Mesothelial cell of epicardium (in vitro differentiated cells): ENCODE measurements at places on chromosomes 16 and 17.

- H3K4me3 ChIP-seq, result no peak overlapping the region
- peaks cover 12% of the 10 kb centered on the region for H3K36me3 ChIP-seq
Measured at GRCh38 chr17:57311281-57312216, 55.2 kb downstream of the MSI2 start.

- peaks cover 11% of the 10 kb centered on the region for H3K36me3 ChIP-seq
- H3K4me1 ChIP-seq, result no peaks in the 10 kb centered on the region
- H3K27ac ChIP-seq, result no peak overlapping the region
Measured at GRCh38 chr16:87712184-87712762, 53.5 kb downstream of the KLHDC4 start.

- H3K27me3 ChIP-seq, result no peaks in the 10 kb centered on the region
- H3K4me1 ChIP-seq, result peaks cover 52% of the 10 kb centered on the region
- DNase-seq, result no peak
Measured at GRCh38 chr16:4318451-4318910, 2.6 kb downstream of the GLIS2 start.

DNA sequence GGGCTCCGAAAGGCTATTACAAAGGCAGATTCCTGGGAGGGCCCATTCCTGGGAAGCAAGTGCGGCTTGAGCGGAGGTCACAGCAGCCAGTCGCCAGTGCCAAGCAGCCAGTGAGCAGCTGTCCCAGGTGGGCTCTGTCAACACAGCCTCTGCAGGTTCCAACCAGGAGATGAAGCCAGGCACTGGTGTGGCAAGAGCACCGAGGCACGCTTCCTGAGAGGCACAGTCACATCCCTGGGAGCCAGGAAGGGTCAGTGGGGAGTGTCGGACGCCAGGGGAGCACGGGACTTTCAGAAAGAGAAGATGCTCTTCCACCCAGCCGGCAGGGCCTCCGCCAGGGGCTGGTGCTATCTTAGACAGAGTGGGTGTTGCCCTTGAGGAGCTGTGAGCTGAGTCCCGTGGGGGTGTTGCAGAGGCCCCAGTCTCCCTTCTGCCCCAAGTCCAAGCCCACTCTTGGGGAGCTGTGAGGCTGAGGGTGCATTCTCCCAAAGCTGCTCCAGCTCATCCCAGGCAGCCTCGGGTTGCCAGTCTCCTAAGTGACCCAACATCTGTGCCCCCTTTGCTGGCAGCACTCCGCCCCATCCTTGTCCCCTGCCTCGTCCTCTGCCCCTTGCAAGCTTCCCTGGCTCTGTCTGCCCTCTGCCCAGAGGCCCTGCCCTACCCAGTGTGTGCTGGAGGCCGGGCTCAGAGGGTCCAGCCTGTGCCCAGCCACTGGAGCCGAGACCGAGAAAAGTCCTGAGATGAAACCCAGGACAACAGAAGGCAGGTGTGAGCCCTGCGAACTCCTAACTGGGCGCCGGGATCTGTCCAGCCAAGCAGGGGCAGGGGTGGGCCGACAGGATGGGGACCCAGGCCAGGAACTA is 6.6 kb downstream of the UBALD1 start:
- H3K36me3 ChIP-seq, result no peaks in the 10 kb centered on the region
- no peak for DNase-seq
- H3K27me3 ChIP-seq, result no peaks in the 10 kb centered on the region
- no peak overlapping the region for H3K27ac ChIP-seq
- no peak overlapping the region for H3K4me3 ChIP-seq
- H3K4me1 ChIP-seq, result peaks cover 7% of the 10 kb centered on the region

GRCh38 chr16:78520470-78520869 is 421.0 kb downstream of the WWOX start:
- DNase-seq, result no peak
- peaks cover 7% of the 10 kb centered on the region for H3K27me3 ChIP-seq
- no peaks in the 10 kb centered on the region for H3K36me3 ChIP-seq
- no peak overlapping the region for H3K27ac ChIP-seq
- H3K4me3 ChIP-seq, result no peak overlapping the region

- no peak for DNase-seq
- peaks cover 36% of the 10 kb centered on the region for H3K4me1 ChIP-seq
- H3K4me3 ChIP-seq, result no peak overlapping the region
- peaks cover 55% of the 10 kb centered on the region for H3K27me3 ChIP-seq
- no peak overlapping the region for H3K27ac ChIP-seq
Measured at GRCh38 chr16:1922357-1922756, 4.1 kb upstream of the HS3ST6 start.

GRCh38 chr16:50247123-50247905 is 19.0 kb upstream of the ADCY7 start:
- peaks cover 5% of the 10 kb centered on the region for H3K27me3 ChIP-seq
- H3K36me3 ChIP-seq, result no peaks in the 10 kb centered on the region
- no peak overlapping the region for H3K27ac ChIP-seq
- H3K4me3 ChIP-seq, result peak overlapping the region; percentile 80
- peaks cover 11% of the 10 kb centered on the region for H3K4me1 ChIP-seq

GRCh38 chr17:17191961-17192381 is 14.2 kb downstream of the PLD6 start:
- no peak for DNase-seq
- H3K4me1 ChIP-seq, result peaks cover 24% of the 10 kb centered on the region
- H3K27ac ChIP-seq, result no peak overlapping the region

GRCh38 chr16:87312008-87312407 is 5.2 kb downstream of the C16orf95 start:
- H3K27ac ChIP-seq, result no peak overlapping the region
- no peak overlapping the region for H3K4me3 ChIP-seq

GRCh38 chr17:2517539-2517938 is 5.9 kb upstream of the METTL16 start:
- no peak overlapping the region for H3K4me3 ChIP-seq
- H3K27me3 ChIP-seq, result no peaks in the 10 kb centered on the region
- no peaks in the 10 kb centered on the region for H3K4me1 ChIP-seq
- no peak for DNase-seq
- H3K36me3 ChIP-seq, result no peaks in the 10 kb centered on the region

- no peaks in the 10 kb centered on the region for H3K27me3 ChIP-seq
- peaks cover 13% of the 10 kb centered on the region for H3K4me1 ChIP-seq
- H3K4me3 ChIP-seq, result peak overlapping the region; percentile 36
- H3K36me3 ChIP-seq, result no peaks in the 10 kb centered on the region
Measured at GRCh38 chr17:78342449-78343186, 17.3 kb downstream of the SOCS3 start.

- no peak overlapping the region for H3K4me3 ChIP-seq
- peaks cover 16% of the 10 kb centered on the region for H3K4me1 ChIP-seq
- H3K36me3 ChIP-seq, result peaks cover 47% of the 10 kb centered on the region
- no peak for DNase-seq
- H3K27me3 ChIP-seq, result no peaks in the 10 kb centered on the region
Measured at GRCh38 chr16:71456801-71457200, 5.2 kb downstream of the ZNF23 start.

- DNase-seq, result no peak
- no peak overlapping the region for H3K27ac ChIP-seq
- H3K36me3 ChIP-seq, result no peaks in the 10 kb centered on the region
- H3K4me3 ChIP-seq, result no peak overlapping the region
Measured at GRCh38 chr17:44637066-44637465, 19.2 kb upstream of the MEIOC start.

GRCh38 chr16:89397331-89397861 is 93.0 kb downstream of the ANKRD11 start:
- no peaks in the 10 kb centered on the region for H3K36me3 ChIP-seq
- no peaks in the 10 kb centered on the region for H3K27me3 ChIP-seq
- DNase-seq, result no peak
- H3K27ac ChIP-seq, result no peak overlapping the region
- H3K4me1 ChIP-seq, result peaks cover 52% of the 10 kb centered on the region
- H3K4me3 ChIP-seq, result no peak overlapping the region

- no peak overlapping the region for H3K27ac ChIP-seq
- DNase-seq, result peak; percentile 81
- no peaks in the 10 kb centered on the region for H3K27me3 ChIP-seq
- no peak overlapping the region for H3K4me3 ChIP-seq
- peaks cover 23% of the 10 kb centered on the region for H3K4me1 ChIP-seq
Measured at GRCh38 chr17:38444151-38444550, 15.9 kb downstream of the ARHGAP23 start.

GRCh38 chr17:58330997-58331814 is 2.6 kb upstream of the TSPOAP1 start:
- H3K4me1 ChIP-seq, result peaks cover 17% of the 10 kb centered on the region
- H3K36me3 ChIP-seq, result no peaks in the 10 kb centered on the region
- no peak overlapping the region for H3K4me3 ChIP-seq
- no peaks in the 10 kb centered on the region for H3K27me3 ChIP-seq
- no peak overlapping the region for H3K27ac ChIP-seq
- no peak for DNase-seq

- H3K27me3 ChIP-seq, result no peaks in the 10 kb centered on the region
- peaks cover 5% of the 10 kb centered on the region for H3K36me3 ChIP-seq
- no peak overlapping the region for H3K27ac ChIP-seq
- H3K4me1 ChIP-seq, result peaks cover 17% of the 10 kb centered on the region
- DNase-seq, result no peak
- no peak overlapping the region for H3K4me3 ChIP-seq
Measured at GRCh38 chr17:18025945-18026776, 12.8 kb downstream of the ATPAF2 start.

GRCh38 chr17:81999976-82000802 is 22.5 kb downstream of the CENPX start:
- no peak overlapping the region for H3K27ac ChIP-seq
- H3K27me3 ChIP-seq, result no peaks in the 10 kb centered on the region
- no peak for DNase-seq
- peaks cover 18% of the 10 kb centered on the region for H3K4me1 ChIP-seq
- no peak overlapping the region for H3K4me3 ChIP-seq
- H3K36me3 ChIP-seq, result peaks cover 6% of the 10 kb centered on the region

DNA sequence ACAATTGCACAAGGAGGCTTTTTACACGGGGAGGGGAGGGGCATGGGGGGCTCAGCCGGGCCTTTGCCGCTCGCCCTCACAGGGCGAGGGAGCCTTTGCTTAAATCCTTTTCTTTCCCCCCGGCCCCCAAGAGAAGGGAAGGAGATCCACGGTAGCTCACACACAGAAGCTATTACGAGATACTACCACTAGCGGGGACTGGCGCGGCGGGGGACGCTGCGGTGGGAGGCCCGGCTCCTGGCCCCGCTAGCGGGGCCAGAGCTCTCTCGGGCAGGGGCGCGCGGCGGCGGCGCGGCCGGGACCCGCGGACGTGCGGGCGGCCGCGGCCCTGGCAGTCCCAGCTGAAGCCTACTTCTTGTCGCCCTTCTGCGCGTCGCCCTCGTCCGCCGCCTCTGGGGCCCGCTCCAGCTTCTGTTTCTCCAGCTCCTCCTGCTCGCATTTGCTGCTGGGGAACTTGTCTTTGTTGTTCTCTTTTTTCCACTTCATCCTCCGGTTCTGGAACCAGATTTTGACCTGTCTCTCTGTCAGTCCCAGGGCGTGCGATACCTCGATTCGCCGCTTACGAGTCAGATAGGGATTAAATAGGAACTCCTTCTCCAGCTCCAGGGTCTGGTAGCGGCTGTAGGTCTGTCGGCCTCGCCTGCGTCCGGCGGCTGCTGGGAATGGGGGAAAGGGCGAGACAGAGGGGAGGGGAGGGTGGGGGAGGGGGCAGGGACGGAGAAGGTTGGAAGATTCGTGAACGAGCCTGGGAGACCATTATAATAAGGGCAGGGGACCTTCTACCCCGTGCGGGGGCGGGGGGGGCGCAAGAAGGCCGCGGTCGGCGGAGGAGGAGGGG is 2.0 kb downstream of the HOXB8 start:
- peak overlapping the region; percentile 91 for H3K4me3 ChIP-seq
- H3K4me1 ChIP-seq, result peaks cover 61% of the 10 kb centered on the region
- DNase-seq, result no peak
- H3K27ac ChIP-seq, result peak overlapping the region; percentile 100
- H3K27me3 ChIP-seq, result peaks cover 14% of the 10 kb centered on the region
- peaks cover 4% of the 10 kb centered on the region for H3K36me3 ChIP-seq

- no peaks in the 10 kb centered on the region for H3K27me3 ChIP-seq
- peaks cover 39% of the 10 kb centered on the region for H3K4me1 ChIP-seq
- no peak overlapping the region for H3K4me3 ChIP-seq
- no peak for DNase-seq
Measured at GRCh38 chr17:72334205-72334604, 213.4 kb downstream of the SOX9 start.

DNA sequence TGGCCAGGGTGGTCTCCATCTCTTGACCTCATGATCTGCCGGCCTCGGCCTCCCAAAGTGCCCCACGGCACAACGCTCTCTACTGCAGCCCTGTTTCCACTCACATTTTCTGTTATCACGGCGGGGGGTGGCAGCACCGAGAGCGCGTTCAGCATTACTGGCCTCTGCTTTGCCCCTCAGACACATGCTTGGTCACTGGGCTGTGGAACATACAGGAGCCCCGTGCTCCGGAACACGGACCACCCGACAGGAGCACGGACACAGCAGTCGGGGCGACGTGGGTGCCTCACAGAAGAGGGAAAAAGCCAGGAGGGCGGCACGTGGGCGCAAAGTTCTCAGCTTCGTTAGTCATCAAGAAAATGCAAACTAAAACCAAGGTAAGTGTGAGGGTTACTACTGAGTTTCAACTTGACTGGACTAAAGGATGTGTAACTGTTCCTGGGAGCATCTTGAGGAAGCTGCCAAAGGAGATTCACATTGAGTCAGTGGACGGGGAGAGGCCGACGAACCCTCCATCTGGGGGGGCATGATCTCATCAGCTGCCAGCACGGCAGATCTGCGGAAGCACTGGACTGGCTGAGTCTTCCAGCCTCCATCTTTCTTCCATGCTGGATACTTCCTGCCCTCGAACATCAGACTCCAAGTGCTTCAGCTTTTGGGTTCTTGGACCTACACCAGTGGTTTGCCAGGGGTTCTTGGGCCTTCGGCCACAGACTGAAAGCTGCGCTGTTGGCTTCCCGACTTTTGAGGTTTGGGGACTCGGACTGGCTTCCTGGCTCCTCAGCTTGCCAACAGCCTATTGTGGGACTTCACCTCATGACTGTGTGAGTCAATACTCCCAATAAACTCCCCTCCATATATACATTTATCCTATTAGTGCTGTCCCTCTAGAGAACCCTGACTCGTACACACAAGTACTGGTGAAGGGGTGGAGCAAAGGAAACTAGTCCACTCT is 106.8 kb downstream of the ZNF778 start:
- H3K4me3 ChIP-seq, result no peak overlapping the region
- H3K27ac ChIP-seq, result peak overlapping the region; percentile 59
- H3K27me3 ChIP-seq, result no peaks in the 10 kb centered on the region
- H3K36me3 ChIP-seq, result no peaks in the 10 kb centered on the region

DNA sequence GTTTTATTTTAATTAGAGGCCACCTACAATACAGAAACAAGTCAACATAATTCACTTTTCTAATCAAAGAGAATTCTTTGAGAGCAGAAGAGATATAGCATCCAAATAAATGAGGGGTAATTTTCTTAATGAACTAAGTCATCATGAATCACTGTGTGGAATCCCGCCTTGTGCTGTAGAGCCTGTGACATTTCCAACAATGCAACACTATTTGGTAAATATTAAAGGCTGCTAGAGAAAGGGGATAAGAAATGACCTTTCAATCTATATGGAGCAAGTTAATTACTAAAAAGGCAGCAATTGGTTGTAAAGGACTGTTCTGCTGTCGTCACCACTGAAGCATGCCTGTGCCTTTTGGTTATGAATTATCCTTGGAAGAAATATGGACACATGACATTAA is 345.7 kb upstream of the MAF start:
- H3K27ac ChIP-seq, result no peak overlapping the region
- H3K4me3 ChIP-seq, result no peak overlapping the region
- no peak for DNase-seq
- H3K36me3 ChIP-seq, result no peaks in the 10 kb centered on the region

- no peak overlapping the region for H3K4me3 ChIP-seq
- peaks cover 20% of the 10 kb centered on the region for H3K27me3 ChIP-seq
- H3K4me1 ChIP-seq, result peaks cover 22% of the 10 kb centered on the region
- no peak for DNase-seq
Measured at GRCh38 chr16:54487933-54488332, 201.3 kb upstream of the IRX3 start.
